ENCODE measurements at places on chromosomes 2 and 18.

- DNase-seq: no peak
Measured at GRCh38 chr2:5482929-5483331, 209.3 kb upstream of the SOX11 start.

GRCh38 chr2:26001743-26002351 lies 19.6 kb upstream of the KIF3C start:
- no peak for DNase-seq

- no peak for DNase-seq
Measured at GRCh38 chr2:120489023-120489422, 143.1 kb downstream of the INHBB start.

DNA sequence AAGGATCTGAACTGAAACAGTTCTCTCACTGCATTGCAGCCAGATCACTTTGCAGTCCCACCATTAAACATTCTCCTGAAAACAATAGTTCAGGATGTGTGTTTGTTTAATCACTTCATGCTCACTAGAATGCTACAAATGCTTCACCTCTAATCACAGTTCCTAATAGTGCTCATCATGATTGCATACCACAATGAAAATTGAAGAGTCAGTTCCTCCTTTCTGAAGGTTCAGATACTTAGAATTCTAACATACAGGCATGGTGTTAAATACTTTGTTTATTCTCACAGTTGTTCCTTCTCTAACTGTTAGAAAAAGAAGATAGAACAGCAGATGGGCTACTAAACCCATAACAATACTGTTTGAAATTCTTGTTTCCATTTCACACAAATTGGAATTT lies 622.3 kb upstream of the ACVR2A start:
- DNase-seq: peak; percentile 24

DNA sequence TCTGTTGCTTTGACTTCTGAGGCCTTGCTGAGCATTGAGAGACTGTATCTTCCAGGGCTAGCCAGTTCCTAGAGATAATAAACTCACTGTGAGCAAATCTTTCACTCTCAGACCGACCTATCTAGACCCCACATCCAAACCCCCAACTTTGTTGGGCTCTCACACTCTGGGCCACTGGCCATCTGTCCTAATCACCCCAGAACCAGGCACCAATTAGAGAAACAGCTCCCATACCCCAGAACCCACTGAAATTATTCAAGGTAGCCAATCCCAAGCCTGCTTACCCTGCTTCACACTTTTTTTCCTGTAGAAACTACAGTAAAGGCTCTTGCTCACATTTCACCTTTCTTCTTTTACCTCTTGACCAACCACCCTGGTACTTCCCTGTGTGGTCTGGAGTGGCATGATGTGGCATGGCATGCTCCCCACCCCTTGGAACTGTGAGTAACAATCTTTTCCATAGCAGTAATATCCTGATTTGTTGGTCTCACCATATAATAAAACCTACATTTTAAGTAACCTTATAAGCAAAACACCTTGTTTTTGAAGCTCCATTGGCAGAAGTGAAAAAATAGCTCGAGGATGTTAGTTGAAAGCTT lies 55.2 kb downstream of the ANKRD12 start:
- no peak for DNase-seq

DNA sequence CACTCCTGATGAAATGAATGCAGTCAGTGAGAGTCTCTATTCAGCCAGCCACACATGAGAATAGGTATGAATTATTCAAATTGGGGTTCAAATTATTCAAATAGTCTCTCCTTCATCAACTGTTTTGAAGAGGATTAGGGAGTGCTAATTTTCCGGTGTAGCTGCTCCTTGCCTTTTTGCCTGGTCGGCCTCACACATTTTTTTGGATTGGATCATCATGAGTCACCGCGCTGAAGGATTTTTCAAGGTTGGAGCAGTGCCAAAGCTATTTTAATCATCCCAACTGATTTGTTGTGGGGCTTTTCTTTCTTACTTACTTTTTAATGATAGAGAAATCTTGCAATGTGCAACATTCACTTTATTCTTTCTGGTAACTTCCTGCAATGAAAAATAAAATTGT lies 2.4 kb upstream of the DTNA start:
- DNase-seq: no peak

GRCh38 chr2:99471654-99472599 lies 17.9 kb downstream of the REV1 start:
- DNase-seq: no peak
